ENCODE measurements at places on chromosomes 3 and 15. TPM values are rescaled to one million over a fixed set of nuclear protein-coding genes. Genes with fewer than 3 reads are reported as not detected.

DNA sequence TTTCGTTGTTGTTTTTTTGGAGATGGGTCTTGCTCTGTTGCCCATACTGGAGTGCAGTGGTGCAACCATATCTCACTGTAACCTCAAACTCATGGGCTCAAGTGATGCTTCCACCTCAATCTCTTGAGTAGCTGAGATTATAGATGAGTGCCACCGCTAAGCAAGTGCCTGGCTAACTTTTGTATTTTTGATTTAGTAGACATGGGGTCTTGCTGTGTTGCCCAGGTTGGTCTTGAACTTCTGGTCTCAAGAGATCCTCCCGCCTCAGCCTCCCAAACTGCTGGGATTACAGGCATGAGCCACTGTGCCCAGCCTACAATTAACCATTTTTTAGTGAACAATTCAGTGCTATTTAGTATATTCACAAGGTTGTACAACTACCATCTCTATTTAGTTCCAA is 42.2 kb downstream of the ARHGEF3 start:
- no peak for DNase-seq

SLC15A2 gene
- 2.0 TPM for total RNA-seq

GRCh38 chr15:59406446-59406845 is 31.5 kb upstream of the FAM81A start:
- DNase-seq = no peak

DNA sequence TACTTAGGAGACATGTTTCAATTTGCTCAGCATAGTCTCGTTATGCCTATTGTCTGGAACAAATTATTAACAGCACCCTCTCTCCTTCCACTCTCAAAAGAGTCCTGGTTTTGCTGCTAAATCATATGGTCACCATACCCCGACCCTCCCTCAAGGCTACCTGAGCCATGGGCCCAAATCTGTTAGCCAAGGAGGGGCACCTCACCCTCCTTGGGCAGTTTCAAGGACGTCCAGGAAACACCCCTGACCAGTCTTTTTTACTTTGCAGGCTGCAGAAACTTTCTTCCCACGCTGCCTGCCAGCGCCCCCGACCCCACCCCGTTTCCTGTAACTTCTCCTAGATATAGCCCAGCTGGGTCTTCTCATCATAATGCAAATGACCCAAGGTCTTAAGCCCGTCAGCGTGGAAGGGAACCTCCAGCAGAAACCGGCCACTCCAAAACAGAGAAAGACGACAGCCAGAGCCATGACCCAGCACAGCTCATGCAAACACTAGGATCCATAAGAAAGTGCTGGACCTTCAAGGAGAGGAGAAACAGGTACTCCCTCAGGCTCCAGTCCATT is 62.3 kb downstream of the ADCY5 start:
- DNase-seq = no peak

DNA sequence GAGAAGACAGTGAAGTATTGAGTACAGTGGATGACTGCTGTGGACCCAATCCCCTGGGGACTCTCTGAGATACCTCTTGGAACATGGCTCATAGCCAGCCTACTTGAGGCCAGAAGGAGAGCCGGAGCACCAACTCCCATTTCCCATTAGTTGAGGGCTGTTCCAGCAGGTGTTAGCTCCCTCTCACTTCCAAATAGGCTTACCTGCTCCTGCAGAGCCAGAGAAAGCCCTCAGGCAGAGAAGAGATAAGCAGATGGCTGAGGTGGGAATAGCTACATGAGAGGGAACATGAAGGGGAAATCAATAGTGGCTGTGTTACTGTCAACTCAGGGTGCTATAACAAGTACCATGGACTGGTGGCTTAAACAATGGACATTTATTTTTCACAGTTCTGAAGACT is 4.6 kb upstream of the CCK start:
- DNase-seq = no peak

CEMIP gene
- 5.4 TPM for total RNA-seq

- no peak for DNase-seq
These were observed 174.6 kb downstream of the ANXA2 start for GRCh38 chr15:60223176-60223575.

SCAANT1 gene
- total RNA-seq = not detected

ARMC8 gene
- total RNA-seq = 33.3 TPM

Measured in suprapubic skin (tissue), 4 donors.